ENCODE measurements at places on chromosomes 11 and 22.

DNA sequence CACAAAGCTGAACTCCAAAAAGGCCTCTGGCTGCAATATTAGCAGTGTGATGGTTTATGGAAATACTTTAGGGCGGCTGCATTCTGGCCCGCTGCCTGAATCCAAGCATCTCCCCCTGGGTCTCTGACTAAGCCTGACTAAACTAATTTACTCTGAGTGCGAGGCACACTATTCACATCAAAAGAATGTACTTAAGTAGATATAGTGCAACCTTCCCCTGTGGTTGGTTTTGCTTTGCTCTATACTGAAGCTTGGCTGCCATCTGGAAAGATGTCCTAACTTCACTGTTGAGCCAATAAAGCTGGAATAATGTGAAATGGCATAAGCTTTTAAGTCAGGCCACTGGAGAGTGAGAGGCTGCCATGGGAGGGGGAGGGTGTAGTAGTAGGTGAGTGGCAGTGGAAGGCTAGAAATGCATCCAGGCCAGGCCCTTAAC, 321.6 kb downstream of the AASDHPPT start:
- DNase-seq: peak; percentile 99

GRCh38 chr11:73752216-73752867, 8.5 kb downstream of the RAB6A start:
- no peak for DNase-seq

DNA sequence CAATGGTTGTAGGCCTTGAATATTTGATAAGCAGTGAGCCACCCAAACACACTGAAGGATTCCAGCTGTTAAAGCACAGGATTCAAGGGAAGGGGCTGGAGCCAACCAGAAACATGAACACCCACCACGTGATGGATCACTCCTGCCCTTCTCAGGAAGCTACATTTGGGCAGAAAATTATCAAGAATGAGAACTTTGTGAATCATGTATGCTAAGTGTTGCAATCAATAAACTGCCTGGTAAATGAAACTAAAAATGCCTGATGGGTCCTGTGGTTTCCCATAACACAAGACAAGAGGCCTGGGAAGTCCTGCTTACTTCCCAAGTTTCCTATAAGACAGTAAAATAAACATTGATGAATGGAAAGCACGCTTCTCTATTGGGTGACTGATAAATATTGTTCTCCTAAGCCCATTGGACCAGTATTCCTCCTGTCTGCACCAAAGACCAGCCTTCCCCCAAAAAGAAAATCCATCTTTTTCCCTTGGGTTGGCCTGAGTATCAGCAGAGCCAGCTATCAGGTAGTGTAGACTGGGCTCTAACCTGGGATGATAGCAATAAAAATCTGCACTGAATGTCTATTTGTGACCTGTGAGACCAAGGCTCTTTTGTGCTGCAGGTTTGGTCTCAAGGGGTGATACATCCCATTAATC, 98.4 kb downstream of the CCDC83 start:
- DNase-seq: no peak

DNA sequence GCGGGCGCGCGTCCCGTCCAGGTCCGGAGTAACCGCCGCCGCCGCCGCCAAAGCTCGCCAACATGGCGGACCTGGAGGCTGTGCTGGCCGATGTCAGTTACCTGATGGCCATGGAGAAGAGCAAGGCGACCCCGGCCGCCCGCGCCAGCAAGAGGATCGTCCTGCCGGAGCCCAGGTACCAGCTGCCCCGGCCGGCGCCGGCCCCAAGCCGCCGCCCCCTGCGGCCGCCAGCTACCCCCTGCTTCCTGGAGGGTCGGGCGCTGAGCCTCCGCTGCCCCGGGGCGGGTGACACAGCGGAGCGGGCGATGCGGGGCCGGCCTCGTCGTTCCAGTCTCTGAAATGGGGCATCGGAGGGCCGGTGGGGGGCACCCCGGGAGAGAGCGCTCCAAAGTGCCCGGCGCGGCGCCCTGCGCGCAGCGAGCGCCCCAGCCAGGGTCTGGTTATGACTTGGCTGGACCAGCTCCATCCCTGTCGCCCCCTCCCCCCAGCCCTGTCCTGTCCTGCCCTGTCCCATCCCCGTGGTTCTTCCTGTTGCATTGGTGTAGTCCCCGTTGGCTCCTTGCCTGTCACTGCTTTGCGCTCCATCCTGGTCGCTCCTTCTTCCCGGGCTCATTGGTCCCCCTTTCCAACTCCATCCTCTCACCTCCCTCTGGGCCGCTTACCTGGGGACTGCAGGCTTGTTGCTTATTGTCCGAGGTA, 653 bp downstream of the GRK3 start:
- DNase-seq: no peak

GRCh38 chr11:120775986-120776951, 247.6 kb upstream of the TBCEL start:
- no peak for DNase-seq

DNA sequence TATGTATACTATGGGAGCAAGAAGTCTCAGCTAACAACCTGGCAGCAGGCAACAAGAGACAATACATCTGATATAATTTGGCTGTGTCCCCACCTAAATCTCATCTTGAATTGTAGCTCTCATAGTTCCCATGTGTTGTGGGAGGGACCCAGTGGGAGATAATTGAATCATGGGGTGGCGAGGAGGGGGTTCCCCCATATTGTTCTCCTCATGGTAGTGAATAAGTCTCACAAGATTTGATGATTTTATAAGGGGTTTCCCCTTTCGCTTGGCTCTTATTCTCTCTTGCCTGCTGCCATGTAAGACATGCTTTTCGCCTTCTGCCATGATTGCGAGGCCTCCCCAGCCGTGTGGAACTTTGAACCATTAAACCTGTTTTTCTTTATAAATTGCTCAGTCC, 6.2 kb downstream of the DNAJC24 start:
- DNase-seq: no peak

Measured in AG04449 (cell line).